Fibroblast of skin of scalp (primary cell): ENCODE measurements at places on chromosomes 12 and 14.

GRCh38 chr14:63616015-63616414 lies 25.7 kb downstream of the WDR89 start:
- DNase-seq, result no peak

DNA sequence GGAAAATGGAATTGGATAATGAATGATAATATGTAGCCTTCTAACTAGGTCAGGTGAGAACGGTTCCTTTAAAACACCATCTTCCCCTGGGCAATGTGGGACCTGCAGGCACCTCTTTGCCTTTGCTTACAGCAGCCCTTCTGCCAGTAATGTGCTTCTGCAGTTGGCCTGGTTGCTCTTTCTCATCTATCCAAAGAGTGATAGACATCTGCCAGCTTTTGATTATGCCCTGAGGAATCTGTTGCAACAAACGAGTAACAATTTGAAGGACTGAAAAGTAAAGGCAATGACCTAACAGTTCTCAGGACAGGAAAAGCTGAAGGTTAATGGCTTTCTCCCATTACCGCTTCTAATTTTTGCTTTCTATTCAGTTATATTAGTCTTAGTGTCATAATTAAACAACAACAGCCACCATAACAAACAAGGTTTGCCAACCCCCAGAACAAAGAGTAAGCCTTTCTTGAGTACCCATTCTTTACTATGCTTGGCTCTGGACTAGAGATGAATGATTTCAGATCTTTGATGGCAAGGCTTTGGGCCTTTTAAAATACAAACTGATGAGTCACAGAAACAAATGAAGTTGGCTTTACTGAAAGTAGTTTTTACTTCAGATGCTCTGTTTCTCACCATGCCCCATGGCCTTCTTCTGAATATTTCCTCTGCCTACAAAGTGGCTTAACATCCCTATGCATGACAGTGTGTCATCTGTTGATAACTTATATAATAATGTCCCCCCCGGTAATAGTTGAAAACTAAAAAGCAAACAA lies 76.1 kb upstream of the KRR1 start:
- DNase-seq, result peak; percentile 20

- no peak for DNase-seq
Measured at GRCh38 chr14:104936361-104937155, 11.9 kb downstream of the PLD4 start.

DNA sequence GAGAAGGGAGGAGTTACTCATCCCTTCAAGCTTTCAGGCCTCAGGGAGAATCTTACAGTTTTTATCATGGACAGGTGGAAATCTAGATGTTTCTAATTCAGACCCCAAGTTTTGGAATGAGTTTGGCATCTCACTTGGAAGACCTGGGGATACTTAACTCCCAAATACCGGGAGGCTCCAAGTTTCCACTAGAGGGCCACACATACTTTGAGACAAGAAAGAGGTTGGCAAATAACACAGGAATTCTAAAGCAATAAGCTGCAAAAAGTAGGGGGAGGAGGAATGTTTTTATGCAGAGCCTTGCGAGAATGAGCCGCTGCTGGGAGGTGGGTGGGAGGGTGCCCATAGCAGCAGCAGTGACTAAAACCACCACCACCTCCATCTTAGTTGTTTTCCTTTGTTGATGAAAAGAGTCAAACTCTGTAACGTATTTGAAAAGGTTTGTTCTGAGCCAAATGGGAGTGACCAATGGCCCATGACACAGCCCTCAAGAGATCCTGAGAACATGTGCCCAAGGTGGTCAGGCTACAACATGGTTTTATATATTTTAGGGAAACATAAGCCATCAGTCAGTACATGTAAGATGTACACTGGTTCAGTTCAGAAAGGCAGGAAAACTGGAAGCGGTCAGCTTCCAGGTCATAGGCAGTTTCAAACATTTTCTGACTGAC lies 34.2 kb upstream of the RNASE1 start:
- peak; percentile 30 for DNase-seq

- no peak for DNase-seq
Measured at GRCh38 chr14:51244591-51244990, 4.5 kb downstream of the TMX1 start.

DNA sequence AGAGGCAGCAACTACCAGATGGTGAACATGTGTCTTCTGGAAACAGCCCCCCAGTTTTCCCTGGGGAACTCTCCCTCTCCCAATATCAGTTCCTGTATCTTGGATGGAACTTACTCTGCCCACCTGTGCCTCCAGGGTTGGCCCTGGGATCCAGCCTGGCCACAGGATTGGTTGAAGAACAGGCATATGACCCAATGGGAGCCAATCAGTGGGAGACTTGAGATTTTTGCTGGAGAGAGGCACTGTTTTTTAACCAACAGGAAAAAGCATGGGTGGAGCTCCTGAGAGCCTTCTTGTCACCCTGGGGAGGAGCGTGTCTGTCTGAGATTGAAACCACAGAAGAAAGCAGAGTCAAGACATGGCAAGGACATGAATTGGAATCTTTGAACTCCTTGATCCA lies 33.6 kb upstream of the COX6A1 start:
- DNase-seq, result no peak

DNA sequence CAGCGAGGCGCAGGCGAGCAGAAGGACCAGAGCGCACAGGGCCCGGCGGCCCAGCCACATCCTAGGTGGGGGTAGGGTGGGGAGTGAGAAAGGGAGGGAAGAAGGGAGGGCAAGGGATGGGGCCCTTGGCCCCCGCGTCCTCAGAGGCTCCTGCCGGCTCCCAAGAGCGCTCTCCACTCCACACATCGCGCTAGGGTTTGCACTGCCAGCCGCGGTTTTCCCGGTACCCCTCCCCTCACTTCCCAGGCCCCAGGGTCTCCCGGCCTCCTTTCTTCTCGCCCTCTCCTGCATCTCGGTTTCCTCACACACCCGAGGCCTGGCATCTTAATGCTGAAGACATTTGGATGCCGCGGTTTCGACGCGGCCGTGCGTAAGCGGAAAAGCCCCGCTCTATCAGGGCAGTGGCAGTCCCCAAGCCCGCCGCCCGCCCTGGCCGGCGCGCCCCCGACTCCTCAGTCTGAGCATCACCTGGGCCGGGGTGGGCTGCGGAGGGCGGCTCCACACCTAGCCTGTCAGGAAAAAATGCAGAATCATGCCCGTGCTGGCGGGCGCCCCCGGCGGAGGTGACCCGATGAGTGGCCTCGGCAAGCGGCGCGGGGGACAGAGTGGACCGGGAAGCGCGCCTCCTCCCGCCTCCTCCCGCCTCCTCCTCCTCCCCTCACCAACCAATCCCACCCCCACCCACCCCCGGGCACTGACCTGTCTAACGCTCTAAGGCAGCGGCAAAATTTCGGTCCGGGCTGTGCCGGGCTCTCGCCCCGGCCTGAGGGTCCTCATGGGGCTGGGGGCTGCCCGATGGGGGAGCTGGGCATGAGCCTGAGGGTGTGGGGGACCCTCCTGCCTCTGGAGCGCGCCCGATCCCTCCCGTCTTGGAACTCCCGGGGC lies 686 bp downstream of the B4GALNT1 start:
- DNase-seq, result no peak

DNA sequence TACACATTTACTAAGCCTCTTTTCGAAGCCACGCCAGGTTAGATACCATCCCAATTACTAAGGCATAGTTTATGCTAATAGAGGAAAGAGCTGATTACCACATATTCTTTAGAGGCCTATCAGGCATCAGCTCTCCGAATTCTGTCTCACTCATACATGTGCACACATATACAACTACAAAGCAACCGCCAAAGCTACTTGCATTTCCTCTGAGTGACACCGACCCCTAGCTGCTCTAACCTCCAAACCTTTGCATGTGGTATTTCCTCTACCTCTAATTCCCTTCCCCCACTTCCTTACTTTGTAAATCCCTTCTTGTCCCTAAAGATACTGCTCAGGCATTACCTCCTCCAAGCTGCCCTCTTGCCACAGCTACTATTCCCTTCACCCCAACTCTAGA lies 107.2 kb downstream of the DUSP6 start:
- DNase-seq, result no peak

DNA sequence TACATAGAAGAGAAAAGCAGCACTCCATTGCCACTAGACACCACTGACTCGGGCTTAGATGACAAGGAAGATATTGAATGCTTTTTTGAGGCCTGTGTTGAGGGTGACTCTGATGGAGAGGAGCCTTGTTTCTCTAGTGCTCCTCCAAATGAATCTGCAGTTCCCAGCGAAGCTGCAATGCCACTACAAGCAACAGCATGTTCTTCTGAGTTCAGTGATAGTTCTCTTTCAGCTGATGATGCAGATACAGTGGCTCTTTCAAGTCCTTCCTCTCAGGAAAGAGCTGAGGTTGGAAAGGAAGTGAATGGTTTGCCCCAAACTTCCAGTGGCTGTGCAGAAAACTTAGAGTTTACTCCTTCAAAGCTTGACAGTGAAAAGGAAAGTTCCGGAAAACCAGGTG lies 114.5 kb upstream of the NPAS3 start:
- no peak for DNase-seq
